Effector memory CD4-positive, alpha-beta T cell (primary cell): ENCODE measurements at places on chromosomes 7 and 10.

DNA sequence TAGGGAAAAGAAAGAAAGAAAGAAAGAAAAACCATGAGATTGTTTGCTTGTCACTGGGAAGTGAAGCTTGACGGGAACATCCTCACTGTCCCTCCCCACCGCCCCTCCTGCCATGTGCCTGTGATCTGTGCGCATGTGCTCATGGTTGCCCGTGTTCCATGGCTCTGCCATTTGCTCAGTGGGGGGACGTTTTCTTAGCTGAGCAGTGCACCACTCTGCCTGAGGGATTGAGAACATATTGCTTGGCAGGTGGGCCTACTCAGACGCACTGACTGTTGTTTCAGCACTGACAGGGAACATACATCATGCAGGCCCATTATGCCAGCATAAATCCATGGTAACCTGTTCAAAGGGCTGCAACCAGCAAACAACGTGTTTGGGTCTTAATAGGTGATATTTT is 747.9 kb upstream of the GALNT17 start:
- DNase-seq = no peak

DNA sequence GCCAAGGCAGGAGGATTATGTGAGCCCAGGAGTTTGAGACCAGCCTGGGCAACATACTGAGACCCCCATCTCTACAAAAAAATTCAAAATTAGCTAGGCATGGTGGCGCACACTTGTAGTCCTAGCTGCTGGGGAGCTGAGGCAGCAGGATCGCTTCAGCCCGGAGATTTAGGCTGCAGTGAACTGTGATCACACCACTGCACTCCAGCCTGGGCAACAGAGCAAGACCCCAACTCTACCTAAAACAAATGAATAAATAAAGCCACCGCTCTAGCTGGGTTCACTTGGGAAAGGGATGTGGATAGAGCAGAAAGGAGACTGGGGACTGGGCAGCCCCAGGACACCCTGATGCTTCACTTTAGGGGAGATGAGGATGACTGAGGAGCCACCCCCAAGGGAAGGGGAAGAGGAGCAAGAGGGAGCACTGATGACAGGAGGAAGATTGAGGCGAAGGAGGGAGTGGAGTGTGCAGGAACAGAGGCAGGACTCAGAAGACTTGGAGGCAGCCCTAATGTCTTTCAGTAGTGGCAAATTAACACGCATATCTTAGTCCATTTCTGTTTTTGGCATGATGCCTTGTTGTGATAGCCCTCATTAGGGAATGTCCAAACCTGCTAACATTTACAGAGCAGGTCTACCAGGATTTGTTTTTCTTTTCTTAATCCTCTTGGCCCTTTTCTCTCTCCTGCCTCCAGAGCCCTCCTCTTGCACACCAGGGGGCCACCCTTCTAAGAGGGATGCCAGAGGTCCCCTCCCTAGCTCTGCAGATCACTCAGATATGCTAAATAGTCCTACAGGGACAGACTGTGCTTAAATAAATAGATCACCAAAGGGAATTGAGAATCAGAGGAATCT is 88.3 kb downstream of the C10orf105 start:
- DNase-seq = no peak

- DNase-seq = no peak
These were observed 129.1 kb downstream of the PRKG1 start for GRCh38 chr10:51203359-51203758.

- no peak for DNase-seq
These were observed 96.6 kb upstream of the GPR26 start for GRCh38 chr10:123569436-123570035.

GRCh38 chr7:152078025-152078424 is 52.6 kb downstream of the GALNT11 start:
- DNase-seq = no peak
